ENCODE measurements at places on chromosomes 1 and 21.
A peak's percentile ranks its signal among the peaks of the same experiment; 100 is the strongest.

GRCh38 chr1:24803987-24804530, 58.8 kb downstream of the CLIC4 start:
- no peak for DNase-seq

DNA sequence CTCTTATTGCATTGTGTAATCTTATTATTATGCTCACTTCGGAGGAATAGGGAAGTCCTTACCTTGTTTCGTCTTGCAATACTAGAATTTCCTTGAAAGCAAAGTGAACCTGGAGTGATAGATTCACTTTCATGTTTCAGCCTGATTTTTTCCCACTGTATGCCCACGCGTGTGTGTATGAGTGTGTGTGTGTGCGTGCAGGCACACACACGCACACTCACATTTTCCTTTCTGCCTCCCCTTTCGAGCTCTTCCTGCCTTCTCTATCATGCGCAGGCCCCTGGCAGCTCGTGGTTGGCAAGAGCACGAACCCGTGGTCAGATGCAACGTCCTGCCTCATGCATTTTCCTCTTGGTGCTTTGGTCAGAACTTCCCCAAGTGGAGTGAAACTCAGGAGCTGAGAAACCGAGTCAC, at the start of gene GCSAML:
Gene GCSAML, plus strand, starts transcription at position 366 of the 414 bp plus-strand sequence. CDS start 58 bp downstream, outside the sequence.
- DNase-seq: no peak

DNA sequence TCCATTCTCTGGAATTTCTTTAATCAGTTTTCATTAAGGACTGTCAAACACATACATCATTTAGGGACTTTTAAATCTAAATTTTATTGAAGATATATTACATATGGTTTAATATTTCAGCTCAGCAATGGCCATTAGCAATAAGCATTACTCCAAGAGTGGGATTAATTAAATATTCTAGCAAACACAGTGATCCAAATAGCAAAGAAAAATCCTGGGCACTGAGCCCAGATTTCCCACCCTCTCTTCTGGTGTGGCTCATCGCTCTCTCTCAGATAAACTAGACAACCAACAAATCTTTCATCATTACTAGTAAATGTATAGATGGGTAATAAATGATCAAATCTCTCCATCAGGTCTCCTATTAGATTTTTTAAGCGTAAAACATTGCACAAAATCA, 53.5 kb upstream of the FOXD3 start:
- DNase-seq: no peak

DNA sequence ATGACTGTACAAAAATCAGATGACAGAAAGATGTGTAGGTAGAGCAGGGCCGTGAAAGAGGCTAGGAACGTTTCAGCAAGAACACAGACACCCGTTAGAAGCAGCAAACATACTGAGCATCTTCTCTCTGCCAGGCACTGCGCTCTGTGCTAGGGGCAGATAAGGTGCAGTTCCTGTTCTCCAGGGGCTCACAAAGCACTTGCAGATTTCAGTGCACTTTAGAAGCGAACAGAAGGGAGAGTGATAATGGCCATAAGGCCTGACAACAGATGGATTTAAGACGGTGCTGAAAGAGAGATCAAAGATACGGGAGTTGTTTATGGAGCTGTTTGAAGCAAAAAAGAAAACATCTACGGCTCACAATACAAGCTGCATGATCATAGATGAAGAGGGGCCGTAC, 200.3 kb upstream of the FOXD3 start:
- no peak for DNase-seq

- DNase-seq: peak; percentile 35
Measured at GRCh38 chr1:171256940-171257606, 8.8 kb downstream of the FMO1 start.

DNA sequence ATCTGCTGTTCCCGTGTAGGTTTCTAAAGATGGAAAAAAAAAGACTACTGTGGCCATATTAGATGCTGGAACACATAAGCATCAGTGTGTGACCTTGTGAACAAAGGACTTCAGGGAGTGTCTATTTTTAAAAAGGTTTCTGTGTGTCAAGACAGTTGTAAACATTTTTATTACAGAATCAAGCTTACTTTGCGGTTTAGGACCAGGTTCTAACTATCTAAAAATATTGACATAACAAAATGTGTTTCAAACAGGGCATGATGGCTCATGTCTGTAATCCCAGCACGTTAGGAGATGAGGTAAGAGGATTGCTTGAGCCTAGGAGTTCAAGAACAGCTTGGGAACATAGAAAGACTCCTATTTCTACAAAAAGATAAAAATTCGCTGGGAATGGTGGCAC, 7.1 kb upstream of the DDI2 start:
- no peak for DNase-seq

GRCh38 chr1:26496861-26497260, 24.6 kb downstream of the HMGN2 start:
- DNase-seq: no peak

DNA sequence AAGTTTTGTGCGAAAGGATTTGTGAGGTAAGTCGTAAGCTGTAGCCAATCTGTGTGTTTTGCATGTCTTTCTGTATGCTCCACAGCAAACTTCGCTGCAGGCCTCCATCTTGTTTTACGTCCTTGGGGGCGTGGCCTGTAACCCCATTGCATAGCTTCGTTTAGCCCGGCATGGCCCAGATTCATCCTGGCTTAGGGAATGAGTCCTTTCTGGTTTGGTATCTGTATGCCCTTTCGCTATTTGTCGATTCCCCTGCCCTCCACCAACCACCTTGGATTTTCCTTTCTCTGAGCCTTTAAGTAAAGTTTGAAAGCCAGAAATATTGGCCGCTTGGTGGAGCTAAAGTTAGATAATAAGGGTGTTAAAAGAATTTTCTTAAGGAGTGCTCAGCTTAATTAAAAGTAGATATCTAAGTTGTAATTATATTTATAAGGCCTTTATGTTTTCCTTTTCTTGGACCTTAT, 1.1 kb downstream of the THEM4 start:
- DNase-seq: peak; percentile 28

DNA sequence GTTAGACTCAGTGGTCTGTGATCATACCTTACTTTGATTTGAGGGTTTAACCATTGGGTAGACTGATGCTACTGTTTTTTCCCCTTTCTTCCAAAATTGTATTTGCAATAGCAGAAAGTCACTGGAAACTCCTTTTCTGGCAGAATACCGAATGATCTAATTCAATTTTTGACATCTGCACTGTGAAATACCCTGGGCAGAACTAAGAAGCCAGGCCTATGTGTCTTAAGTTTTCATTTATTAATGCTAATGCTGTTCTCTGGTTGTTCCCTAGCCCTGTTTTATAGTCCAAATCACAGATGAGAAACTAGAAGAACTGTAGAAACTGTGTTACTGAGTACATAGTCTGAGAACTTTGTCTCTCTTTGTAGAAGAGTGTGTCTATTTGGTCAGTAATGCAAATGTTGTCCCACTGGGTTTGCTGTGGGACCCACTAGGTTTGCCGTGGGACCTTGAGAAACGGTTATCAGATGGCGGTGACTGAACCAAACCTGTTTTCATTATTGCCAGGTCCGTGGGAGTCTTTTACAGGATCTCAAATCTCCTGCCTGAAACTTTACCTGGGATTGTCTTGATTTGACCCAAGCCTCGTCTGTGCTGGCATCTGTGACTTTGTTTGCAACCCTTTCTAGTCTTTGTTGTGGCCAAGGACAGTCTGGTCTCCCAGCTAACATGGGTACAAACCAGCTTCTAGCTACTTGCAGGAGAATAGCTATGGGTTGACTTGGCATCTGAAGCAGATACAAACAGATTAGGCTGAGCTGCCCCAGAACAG, 41.4 kb downstream of the PEX14 start:
- no peak for DNase-seq

DNA sequence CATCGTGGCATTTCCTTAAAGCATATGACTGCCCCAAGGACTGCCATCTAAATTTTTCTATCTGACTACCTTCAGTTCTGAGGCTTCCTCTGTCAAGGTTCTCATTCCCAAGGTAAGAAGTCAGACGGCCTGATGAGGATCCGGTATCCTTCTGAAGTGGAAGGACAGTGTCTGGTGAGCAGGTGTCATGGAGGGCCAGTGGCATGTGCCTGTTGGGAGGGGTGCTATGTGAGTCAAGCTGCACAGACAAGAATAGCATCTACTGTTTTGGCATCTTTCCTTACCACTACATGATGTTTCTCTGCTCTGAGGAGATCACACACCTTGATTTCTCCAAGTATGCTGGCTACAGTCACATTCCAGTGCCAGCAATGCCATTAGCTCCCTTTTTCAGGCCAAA, 99.6 kb upstream of the RGS1 start:
- no peak for DNase-seq

- DNase-seq: no peak
Measured at GRCh38 chr1:27994060-27994459, 34.3 kb downstream of the XKR8 start.

- DNase-seq: no peak
Measured at GRCh38 chr1:207711285-207711684, 40.6 kb upstream of the CD46 start.

GRCh38 chr1:26111530-26112406, at the start of gene PDIK1L:
Gene PDIK1L, plus strand, starts transcription at chr1:26111824. Its CDS starts 2,485 bp downstream, at chr1:26114309.
- peak; percentile 88 for DNase-seq

DNA sequence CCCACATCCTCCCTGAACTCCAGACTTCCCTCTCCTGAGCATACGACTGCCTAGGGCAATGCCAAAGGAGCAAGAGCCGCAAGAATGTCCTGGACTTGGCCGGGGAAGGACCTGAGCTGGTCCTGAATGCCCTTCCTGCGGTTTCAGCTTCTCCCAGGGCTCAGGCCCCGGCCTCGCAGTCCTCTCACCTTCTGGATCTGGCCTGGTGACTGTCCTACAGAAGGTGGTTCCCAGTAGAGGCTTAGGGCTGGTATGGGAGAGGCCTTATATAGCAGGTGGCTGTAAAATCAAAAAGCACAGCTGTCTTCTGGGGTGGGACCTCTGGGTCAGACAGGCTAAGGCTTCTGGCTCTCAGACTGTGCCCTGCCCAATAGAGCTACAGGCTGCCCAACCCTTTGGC, at the start of gene LYPD8:
Gene LYPD8, minus strand, starts transcription at position 243 of the 400 bp plus-strand sequence. CDS start 4,678 bp downstream, outside the sequence.
- DNase-seq: no peak

DNA sequence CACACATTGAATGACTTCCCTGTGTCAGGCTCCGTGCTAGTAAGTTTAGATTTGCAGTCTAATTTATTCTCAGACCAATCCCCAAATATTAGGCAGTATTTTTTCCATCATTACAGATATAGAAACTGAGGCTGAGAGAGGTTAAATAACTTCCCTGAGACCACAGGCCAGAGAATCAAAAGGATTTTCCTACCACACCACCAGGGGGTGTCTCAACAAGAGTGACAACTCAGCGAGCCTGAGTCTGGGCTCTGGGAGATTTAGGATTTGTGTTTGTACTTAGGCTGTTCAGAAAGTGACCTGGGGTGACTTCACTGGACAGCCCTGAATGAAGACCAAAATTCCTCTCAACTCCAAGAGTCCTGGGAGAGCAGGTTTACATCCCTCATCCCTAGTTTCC, 13.3 kb upstream of the LCE5A start:
- DNase-seq: no peak

- no peak for DNase-seq
Measured at GRCh38 chr21:37525810-37526209, 159.2 kb downstream of the DYRK1A start.

DNA sequence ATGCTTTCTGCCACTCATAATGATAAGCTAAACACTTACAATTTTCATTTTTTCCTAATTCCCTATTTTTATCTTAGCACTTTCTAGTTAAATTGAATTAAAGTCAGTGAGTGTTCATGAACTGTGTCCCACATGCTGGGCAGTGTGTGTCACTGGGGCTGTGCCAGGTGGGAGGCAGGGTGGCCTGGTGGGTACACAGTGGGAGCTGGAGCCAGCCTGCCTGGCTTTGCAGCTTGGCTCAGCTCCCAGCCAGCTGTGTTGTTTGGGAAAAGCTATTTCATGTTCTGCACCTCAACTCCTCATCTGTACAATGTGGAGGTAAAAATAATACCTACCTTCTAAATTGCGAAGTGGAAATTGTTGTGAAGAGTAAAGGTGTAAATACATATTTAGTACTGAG, 238.4 kb downstream of the PLA2G4A start:
- DNase-seq: no peak

GRCh38 chr1:95572962-95573361, 339.0 kb downstream of the RWDD3 start:
- DNase-seq: no peak

- DNase-seq: peak; percentile 63
Measured at GRCh38 chr1:12161662-12162458, 4.9 kb upstream of the TNFRSF1B start.

- no peak for DNase-seq
Measured at GRCh38 chr1:38241594-38242334, 195.2 kb upstream of the POU3F1 start.

DNA sequence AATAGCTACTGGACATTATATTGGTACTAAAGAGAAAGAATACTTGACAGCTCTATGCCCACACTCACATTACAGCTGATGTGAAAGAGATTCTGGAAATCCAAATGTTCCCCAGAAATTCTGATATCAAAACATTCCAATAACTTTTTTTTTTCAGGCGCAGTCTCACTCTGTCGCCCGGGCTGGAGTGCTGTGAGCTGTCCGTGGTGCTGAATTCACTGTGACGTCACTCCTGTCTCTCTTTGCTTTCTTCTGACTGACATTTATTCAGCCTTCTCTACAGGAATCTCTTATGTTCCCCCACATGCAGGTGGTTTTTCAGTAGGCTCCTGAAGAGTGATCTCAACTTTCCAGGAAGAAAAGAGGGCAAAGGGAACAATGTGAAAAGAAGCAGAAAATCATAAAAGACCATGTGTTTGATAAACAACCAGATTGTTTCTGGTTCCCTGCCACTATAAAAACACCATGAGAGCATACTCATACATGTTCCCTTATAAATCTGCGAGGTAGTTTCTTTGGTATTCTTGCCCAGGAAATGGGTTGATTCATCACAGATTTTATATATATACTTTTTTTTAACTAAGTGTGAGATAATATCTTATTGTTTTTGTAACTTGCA, 6.2 kb downstream of the S100A7A start:
- peak; percentile 69 for DNase-seq

GRCh38 chr1:98429965-98430443, 231.5 kb upstream of the SNX7 start:
- DNase-seq: no peak

GRCh38 chr1:116185161-116185701, 74.0 kb downstream of the MAB21L3 start:
- DNase-seq: no peak

DNA sequence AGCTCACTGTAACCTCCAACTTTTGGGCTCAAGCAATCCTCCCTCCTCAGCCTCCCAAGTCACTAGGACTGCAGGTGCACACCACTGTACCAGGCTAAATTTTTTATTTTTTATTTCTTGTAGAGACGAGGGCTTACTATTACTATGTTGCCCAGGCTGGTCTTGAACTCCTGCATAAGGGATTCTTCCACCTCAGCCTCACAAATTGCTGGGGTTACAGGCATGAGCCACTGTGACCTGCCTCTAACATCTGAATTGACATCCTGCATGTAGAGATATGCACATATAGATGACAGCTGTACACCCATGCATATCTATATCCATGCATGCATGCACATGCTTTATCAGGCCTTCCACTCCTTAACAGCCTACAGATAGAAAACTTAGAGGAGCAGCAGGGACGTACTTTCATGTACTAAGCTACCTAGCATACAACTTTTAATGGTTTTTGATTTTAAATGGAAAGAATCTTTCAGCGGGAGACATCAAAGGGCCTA, 740.9 kb upstream of the TPTE start:
- DNase-seq: no peak
